Right cardiac atrium (tissue), 5 donors: ENCODE measurements at places on chromosomes 3 and 15. TPM values are rescaled to one million over a fixed set of nuclear protein-coding genes. Genes with fewer than 3 reads are reported as not detected.

GRCh38 chr3:172343979-172344378, 104.3 kb downstream of the GHSR start:
- DNase-seq: no peak

DNA sequence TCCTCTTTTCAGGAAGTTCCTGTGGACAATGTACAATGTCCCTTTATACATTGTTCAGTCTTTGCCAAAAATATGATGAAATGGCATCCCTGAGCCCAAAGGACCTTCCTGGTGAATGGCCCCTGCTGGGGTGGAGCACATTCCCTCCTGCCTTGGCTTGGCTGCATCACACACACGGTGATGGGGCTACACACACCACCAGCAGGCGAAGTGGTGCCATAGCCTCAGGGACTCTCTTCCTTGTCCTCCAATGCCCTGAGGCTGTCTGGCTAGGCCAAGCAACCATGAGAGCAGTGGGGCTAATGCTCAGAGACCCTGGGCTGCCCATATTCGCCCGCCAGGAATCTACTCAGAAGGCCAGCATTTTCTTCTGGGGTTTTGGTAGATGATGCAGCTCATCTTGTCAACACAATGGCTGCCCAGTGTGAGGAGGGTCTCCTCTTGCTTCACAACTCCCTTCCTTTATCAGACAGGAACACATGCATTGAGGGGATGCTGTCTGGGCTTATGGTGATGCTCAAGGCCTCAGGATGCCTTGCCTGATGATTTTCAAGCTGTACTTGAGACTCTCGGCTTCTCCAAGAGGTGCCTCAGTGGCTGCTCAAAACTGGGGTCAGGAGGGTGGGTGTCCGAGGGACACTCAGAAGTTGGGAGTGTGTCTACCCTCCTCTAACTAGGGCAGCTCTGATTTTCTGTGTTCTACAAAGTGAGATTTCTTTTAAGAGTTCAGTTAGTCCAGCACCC, 40.9 kb upstream of the EPHB1 start:
- DNase-seq: no peak

The CCR4 gene
- not detected for total RNA-seq

- no peak for DNase-seq
Observed at GRCh38 chr3:104764496-104764895, 602.2 kb upstream of the ALCAM start.

GRCh38 chr3:15291589-15292541, 40.5 kb downstream of the SH3BP5 start:
- no peak for DNase-seq
